ENCODE measurements at places on chromosomes 3 and 15.

- DNase-seq = no peak
Measured at GRCh38 chr15:46751303-46751702, 966.0 kb upstream of the SEMA6D start.

DNA sequence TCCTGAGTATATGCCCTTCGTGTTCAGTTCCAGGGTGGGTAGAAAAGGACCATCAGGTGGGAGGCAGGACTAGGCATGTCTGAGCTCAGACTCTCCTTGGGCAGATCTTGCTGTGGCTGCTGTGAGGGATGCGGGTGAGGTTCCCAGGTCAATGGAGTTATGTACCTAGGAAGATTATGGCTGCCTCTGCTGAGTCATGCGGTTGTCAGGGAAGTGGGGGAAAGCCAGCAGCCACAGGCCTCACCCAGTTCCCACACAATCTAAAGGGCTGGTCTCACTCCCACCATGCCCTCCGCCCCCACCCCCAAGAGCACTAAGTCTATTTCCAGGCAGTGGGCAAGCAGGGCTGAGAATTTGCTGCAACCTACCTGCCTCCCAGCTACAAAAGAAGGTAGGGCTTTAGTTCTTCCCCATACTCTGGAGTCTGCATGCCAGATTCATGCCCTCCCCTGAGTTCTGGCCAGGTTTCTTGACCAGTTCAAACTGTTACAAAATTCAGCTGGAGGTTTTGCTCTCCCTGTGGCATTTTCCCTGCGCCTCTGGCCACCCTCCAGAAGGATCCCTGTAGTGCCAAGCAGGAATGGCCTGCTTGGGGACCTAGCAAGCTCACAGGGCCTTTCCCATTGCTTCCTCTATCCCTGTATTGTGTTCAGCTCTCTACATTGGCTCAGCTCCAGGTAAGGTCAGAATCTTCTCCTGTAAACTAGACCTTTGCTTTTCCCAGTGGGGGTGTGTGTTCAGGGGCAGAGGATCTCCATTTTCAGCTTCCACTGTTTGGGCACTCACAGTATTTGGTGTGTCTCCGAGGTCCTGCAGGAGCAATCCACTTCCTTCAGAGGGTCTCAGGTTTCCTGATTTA lies 12.7 kb upstream of the TMCO5A start:
- no peak for DNase-seq

- no peak for DNase-seq
Measured at GRCh38 chr3:168127466-168127865, 31.7 kb upstream of the GOLIM4 start.

DNA sequence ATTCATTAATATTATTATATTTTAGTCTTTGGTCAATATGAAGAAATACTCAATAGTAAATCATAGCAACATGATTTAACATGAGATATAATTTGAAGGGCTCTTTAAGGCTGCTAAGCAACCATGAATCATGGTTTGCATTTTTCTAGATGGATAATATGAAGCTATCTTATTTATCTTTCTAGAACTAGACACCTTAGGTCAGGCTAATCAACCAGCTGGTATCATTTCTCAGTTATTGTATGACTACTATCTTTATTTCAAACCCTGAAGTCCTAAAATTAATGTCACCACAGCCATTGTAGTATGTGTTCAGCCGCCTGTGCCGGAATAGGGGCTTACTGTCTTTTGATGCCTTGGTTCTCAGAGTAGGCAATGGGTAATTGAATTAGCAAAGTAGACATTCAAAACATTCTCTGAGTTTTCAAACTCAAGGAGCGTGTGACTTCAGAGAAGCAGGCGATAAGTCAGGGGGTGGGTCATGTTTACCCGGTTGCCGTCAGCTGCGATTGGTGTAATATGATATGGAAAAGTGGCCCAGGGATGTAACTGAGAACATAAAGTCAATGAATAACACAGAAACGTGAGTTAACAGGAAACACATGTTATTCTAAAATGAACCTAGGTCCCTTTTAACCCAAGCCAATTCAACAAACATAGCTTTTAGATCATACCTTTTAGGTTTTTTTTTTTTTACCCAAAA lies 93.4 kb upstream of the CTDSPL start:
- no peak for DNase-seq

DNA sequence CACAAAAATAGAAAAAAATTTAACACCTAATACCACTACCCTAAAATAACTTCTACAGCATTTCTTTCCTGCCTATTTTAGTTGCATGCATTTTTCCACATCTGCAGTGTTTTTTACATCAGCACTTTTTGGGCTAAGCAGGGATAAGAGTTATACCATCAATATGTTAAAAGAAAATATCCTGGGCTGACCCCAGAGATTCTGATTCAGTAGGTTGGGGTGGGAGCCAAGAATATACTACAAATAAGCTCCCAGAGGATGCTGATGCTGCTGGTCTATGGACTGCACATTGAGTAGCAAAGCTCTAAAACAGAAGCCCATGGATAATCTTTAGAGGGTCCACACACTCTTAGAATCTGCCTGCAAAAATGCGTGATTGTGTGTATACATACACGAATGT lies 14.8 kb downstream of the FYCO1 start:
- no peak for DNase-seq

DNA sequence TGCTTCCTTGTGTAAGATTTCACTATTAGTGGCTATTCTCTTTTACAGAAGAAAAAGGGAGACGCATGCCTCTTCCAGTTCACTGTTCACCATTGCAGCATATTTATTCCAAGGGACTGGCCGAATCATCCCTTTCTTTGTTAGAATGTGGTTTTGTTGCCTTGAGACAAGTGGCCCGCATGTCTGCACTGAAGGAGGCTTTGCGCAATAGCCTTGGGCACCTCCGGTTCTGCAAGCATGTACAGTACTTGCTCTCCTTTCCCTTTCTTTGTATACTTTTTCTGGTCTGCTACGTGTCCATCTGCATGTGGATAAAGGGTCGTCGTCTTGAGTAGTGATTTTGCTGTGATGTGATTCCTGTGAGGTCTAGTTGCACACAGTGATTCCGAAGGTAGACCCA lies 43.0 kb downstream of the FLNB start:
- no peak for DNase-seq

DNA sequence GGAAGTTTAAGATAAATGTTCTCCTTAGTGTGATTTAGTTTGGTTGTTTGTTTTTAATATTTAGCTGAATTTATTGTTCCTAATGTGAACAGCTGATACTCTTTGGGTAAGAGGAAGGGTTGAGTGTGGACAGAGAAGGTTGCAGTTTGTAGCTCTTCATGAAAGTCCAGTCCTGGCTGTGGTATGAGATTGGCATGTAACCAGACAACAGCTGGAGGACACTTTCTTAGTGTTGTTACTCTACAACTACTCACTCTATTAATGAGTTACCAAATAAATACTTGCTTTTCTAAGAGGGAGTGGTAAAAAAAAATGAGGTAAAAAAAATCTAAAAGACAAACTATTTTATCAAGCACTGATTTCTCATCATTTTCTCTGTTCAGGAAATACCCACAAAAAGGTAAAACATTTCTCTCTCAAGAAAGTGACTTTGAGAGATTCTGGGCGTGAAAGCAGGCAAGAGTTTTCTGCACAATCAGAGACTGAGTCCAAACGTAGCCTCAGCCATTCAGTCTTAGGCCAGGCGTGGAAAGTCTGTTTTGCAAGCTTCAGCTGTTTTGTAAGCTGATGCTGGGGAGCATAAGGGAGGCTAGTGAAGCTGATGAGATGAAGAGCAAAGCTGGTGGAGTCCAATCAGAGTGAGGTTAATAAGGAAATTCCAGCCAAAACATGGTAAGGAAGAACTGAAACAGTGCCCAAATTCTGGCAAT lies 138.5 kb upstream of the ARPP21 start:
- DNase-seq = no peak

GRCh38 chr15:89496155-89497098 lies at the start of gene RHCG:
TSS of gene RHCG (minus strand) at chr15:89496583. CDS start at chr15:89496544, 39 bp downstream.
- DNase-seq = no peak

DNA sequence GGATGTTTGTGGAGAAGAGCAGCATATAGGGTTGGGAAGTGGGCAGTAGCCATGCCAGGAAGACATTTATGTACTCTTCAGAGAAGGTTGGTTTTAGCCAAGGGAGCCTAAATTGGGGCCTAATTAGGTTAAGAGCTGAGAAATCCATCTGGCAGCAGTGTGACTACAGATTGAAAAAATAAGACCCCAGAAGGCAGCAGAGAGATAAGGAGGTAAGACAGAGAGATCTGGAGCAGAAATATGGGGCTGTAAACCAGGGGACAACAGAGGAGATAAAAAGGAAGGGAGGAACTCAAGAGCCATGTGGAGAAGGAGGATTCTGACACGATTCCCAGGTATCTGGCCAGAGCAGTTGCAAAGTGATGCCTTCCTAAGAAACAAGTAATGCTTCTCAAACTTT lies 23.3 kb downstream of the LYSMD2 start:
- no peak for DNase-seq

DNA sequence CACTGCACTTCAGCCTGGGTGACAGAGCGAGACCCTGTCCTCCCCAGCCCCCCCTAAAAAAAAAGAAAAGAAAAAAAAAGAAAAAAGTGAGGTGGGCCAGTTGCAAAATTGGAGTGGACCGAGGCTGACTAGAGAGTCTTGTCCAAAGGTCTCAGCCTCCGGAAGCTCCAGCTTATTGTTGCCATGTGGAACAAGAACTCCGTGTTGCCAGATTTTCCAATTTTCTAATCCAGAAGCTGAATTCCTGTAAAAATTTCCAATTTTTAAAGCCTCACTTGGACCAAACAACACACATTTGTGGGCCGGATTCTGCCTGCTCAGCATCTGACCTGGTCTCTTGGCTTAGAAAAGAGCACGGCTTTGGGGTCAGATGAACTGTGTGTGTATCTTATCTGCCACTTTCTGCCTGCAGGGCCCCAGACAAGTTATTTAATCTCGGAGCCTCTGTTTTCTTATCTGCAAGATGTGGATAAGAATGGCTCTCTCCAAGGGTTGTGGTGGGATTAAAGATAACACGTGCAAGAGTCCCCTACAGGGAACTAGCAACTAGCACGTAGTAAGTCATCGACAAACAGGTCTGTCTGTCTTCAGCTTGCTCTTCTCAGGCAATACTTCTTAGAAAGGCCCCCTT lies 73.7 kb upstream of the TLE3 start:
- DNase-seq = no peak

GRCh38 chr3:55012091-55012490 lies 84.2 kb upstream of the LRTM1 start:
- no peak for DNase-seq

DNA sequence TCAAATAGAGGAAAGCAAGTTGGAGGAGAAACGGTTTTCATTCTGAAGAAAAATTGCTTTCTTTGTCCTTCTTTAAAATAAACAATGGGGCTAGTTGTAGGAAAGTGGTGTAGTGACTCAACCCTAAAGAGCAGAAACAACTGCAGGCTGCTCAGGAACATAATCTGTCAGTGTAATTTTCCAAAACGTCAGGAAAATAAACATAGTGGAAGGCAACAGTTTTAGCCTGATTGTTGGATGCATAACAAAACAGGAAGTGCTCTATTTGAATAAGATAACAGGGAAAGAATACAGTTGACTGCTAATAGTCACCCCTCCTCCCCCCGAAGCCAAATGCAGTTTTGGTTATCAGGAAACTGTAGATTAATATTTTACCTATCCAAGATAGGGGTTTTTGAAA lies 167.6 kb downstream of the ECT2 start:
- DNase-seq = no peak

DNA sequence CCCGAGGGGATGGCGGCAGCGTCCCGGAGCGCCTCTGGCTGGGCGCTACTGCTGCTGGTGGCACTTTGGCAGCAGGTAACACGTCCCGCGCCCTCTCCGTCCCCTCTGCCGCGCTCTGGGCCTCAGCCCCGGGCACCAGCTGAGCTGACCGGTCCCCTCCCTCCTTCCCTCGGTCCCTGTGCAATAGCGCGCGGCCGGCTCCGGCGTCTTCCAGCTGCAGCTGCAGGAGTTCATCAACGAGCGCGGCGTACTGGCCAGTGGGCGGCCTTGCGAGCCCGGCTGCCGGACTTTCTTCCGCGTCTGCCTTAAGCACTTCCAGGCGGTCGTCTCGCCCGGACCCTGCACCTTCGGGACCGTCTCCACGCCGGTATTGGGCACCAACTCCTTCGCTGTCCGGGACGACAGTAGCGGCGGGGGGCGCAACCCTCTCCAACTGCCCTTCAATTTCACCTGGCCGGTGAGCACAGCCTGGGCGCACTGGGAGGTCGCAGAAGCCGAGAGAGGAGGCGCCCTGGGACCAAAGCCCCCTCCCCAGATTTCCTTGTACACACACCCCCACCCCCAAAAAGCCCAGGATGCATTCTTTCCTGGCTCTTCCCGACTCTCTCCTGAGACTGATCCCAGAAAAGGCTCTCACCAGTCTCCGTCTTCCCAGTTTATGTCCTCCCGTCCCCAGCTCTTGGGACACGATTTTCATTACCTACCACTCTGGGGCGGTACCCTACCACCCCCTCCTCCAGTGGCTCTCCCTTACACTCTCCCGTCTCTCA lies 705 bp downstream of the DLL4 start:
- no peak for DNase-seq

DNA sequence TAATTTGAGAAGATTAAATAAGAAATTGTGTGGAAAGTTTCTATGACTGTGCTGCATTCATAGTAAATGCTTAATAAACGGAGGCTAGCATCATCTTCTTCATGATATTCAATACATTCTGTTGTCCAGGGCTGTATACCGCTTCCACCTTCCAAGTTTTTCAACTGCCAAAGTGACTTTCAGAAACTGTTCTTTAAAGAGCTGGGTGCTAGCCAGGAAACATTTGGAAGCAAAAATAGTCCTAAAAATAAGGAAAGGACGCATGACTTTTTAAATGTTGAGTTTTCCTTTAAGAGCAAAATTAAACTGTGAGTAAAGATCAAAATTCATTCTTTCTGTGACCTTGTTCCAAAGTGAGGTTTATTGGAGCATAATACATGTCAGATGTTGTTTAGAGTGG lies 9.4 kb upstream of the ERC2 start:
- no peak for DNase-seq

DNA sequence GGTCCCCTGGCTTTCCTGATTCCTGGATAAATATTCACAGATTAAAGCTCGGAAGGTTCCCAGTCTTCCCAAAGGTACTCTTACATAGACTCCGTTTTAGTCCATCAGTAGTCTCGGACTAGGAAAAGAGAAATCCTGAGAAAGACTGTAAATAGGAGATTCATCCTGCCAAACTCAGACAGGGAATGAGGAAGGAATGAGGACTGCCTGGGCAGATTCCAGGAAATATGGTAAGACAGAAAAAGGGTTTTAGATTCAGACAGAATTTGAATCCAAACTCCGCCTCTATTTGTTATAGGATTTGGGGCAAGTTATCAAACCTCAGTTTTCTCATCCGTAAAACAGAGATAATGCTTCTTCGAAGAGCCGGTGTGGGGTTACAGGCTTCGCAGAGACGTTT lies 77.8 kb upstream of the VGLL4 start:
- no peak for DNase-seq
